ENCODE measurements at places on chromosomes 6 and 20.

DNA sequence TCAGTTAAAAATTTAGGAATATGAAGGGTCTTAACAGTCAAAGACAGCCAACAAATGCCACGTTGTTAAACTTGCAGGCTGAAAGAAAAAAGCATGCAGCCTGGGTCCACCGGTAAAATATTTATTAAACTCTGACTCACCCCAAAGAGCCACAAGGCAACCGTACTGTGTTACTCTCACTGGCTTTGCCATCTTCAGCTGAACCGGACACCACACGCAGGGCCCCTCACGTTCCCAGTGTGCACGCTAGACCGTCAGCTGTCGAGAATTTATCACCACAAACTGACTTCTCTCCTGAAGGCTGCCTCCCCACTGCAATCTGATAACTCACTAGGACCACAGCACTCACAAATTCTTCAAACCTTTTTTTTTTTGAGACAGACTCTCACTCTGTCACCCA is 30.7 kb downstream of the HUS1B start:
- no peak for DNase-seq

GRCh38 chr6:157020881-157021343 is 243.7 kb downstream of the ARID1B start:
- DNase-seq = peak; percentile 29

DNA sequence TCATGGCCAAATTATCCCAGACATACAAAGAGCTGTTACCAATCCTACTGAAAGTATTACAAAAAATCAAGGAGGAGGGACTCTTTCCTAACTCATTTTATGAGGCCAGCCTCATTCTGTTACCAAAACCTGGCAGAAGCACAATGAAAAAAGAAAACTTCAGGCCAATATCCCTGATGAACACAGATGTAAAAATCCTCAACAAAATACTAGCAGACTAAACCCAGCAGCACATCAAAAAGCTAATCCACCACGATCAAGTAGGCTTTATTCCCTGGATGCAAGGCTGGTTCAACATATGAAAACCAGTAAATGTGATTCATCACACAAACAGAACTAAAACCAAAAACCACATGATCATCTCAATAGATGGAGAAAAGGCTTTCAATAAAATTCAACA is 109.2 kb downstream of the C6orf118 start:
- no peak for DNase-seq

DNA sequence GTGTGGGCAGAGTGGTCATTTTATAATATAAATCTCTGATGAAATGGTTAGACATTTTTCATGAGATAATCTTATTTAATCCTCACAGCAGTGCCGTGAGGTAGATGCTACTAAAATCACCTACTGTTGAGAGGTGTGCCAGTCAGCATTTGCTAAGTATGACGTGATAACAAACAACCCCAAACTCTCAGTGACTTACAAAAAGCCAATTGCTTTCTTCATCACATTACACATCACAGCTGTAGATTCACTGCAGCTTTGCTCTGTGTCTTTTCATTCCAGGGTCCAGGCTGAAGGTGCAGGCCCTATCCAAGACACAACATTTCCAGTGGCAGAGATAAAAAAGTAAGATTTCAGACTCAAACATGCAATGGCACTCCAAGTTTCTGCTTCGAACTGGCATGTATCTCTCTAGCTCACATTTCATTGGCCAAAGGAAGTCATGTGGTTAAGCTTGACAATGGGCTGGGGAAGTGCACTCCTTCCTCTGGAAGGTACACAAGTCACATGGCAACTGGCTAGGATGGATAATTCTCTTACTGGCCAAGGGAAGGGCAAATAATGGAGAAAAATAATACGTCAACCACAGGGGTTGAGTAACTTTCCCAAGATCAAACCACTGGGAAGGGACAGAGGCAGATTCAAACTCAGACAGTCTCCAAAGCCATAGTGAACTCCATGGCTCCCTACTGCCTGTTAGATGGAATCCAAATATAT is 69.5 kb upstream of the EPB41L1 start:
- DNase-seq = no peak

DNA sequence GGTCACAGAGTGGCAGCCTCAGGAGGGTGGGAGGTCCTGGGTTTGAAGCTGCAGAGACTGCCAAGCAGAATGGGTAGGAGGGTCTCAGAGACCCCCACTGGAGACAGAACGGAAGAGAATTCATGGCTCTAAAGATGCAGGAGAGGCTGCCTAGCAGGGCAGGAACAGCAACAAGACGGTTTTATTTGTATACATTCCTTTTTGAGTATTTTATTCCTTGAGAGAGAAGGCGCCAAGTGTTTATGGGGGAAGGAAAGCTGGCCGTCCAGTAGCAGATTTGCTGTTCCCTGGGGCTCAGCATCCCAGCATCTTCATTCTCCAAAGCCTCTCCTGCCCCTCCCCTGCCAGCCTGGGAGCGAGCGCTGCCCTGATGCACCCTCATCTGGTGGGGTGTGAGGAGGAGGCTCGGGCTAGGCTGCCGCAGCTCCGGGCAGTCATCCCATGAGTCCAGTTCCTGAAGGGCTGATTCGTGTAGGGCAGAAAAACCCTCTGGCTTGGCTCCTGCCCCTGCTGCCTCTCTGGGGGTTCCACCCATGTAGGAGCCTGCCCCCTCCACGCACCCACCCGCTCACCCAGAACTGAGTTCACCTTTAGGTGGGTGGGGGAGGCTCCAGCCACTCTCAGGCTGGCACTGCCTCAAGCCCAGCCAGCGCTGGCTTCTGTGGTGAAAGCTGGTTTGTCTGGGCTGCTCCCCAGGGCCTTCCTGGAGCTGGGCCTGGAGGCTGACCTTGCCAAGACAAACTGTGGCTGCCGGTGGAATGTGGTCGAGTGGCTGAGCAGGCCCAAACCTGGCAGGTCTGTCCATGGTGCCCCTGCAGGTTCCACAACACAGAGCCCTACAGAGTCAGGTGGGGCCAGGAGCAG is 32.4 kb downstream of the CPXM1 start:
- DNase-seq = no peak

GRCh38 chr6:39209360-39209811 is 19.9 kb downstream of the KCNK5 start:
- DNase-seq = no peak

- DNase-seq = no peak
Measured at GRCh38 chr20:57657535-57658446, 37.6 kb upstream of the ZBP1 start.

DNA sequence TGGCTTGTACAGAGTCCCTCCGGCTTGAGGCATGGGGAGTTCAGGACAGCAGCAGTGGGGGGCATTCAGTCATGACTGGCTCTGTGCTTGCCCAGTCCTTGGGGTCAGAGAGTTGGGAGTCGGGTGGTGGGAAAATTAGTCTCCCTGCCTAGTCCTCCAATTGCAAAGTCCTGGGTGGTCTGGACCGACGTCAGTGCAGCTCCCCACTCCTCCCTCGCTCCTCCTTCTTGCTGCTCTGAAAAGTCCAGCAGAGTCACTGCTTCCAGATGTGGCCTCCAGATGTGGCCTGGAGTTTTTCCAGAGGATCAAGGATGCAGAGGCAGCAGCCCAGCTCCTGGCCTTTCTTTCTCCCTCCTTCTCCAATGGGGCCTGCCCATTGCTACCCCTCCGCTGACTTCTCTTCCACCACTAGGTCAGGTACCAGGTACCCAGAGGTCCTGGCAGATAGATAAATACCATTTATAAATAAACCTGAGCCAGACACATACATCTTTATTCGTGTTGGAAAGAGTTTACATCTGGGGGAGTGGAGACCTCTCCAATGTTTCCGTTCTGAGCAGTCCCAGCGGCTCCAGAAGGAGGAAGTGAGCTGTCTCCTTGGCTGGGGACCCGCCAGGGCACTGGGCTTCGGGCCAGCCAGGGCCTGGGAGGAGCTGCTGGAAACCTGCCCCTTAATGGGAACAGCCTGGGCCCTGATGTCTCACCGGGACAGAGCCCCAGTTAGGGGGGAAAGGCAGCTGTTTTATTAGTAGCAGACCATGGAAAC is 49.0 kb upstream of the RNF24 start:
- DNase-seq = no peak

DNA sequence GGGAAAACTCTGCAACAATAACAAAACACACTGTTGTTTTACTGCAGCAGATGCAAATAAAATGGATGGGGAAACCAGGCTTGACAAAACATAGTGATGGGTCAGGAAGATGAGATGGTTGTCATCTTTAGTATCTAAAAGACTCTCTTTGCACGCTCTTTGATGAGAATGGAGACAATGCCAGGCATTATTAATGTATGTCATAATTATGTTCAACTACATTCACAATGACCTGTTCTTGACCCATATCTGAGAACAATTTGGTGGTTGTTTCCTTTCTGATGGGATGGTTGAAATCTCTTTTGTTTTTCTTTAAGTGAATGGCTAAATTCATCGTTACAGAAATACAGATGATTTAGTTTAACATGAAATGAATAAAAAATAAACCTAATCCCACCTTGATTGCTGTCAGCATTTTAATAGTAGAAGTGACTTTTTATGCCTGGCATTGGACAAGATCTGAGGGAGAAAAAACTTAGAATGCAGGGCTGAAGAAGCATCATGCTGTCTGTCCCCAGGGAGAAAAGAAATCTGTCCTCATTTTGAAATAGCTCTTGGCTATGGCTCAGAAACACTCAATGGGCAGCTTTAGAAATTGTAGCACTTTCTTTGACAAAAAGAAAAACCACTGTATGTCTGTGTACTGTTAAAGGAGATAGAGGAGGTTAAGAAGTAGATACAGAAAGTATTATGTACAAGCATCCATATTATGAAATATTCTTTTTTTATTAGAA is 12.4 kb upstream of the GRIK2 start:
- no peak for DNase-seq

DNA sequence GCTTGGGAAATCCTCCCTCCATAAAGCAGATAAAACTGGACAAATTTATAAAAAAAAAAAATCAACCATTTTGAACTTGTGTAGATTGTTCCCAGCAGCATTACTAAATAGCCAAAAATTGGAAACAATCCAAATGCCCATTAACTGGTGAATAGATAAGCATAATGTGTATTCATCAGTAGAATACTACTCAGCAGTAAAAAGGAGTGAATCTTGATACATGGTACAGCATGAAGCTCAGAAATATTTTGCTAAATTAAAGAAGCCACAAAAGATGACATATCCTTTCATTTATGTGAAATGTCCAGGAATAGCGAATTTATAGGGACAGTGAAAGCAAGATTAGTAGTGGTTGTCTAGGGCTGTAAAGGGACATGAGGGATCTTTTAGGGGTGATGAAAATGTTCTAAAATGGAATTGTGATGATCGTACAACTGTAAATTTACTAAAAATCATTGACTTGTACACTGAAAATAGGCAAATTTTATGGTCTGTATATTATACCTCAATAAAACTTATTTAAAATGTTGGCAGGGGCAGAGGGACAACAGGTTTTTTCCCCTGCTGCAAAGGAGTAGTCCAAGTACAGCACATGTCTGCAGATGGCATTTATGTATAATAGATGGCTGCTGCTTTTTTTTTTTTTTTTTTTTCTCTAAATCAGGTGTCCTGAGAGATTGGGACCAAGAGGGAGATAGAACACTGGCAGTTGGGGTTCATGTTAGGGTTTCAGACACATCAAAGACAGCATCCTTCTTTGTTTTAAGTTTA is 59.5 kb downstream of the CBFA2T2 start:
- DNase-seq = no peak

GRCh38 chr20:9442858-9443257 is 71.5 kb upstream of the LAMP5 start:
- no peak for DNase-seq

DNA sequence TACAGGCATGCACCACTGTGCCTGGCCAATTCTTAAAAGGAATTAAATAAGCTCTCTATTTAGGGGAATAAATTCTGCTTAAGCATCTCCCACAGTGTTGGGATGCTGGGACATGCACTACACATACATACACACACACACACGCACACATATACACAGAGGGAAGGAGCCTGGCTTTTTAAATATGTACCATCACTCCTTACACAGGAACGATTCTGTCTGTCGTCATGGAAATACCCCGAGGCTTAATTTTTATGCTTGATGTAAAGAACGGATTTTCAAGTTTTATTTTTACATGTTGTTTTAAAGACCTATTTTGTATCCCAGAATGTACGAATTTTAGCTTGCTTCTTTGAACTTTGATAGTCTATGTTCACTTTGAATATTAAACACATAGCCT is 95.3 kb downstream of the CD109 start:
- no peak for DNase-seq

GRCh38 chr6:72835749-72836148 is 213.9 kb downstream of the KCNQ5 start:
- no peak for DNase-seq

- no peak for DNase-seq
Measured at GRCh38 chr6:26124781-26125685, 37.8 kb downstream of the HFE start.

- no peak for DNase-seq
Measured at GRCh38 chr6:17130786-17131185, 28.9 kb downstream of the STMND1 start.

DNA sequence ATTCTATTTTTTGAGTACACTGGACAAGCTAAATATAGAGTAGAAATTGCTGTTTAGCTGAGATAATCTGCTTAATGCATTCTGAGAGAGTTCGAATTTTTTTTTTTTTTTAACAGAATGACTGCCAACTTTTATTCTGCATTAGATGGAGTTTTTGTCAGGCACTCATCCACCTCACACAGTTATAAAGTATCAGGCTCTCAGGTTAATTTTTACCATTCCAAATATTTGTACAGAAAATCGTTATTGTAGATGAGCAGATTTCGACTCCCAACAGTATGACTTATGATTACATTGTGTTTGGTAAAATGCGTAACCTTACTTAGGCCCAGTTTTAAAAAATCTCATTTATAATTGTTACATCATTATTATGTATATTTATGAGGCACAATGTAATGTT is 1731.0 kb downstream of the GRIK2 start:
- no peak for DNase-seq

- no peak for DNase-seq
Measured at GRCh38 chr6:18119236-18119635, 3.2 kb downstream of the NHLRC1 start.

DNA sequence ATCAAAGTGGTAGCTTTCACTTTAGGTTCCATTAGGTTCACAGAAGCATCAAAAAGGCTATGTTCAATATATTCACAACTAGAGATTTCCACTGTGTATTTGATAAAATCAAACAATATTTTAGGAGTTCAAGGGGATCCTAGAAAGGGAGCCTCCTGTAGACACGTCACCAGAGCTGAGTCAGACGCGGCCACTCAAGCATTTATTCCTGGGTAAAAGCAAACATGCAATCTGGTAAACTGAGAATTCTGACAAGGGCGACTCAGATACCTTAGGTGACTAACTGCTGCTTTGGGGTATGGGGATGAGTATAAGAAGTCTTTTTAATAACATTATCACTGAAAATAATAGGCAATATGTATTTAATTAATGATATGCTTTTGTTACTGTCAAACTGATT is 118.7 kb upstream of the HMGN3 start:
- DNase-seq = no peak

DNA sequence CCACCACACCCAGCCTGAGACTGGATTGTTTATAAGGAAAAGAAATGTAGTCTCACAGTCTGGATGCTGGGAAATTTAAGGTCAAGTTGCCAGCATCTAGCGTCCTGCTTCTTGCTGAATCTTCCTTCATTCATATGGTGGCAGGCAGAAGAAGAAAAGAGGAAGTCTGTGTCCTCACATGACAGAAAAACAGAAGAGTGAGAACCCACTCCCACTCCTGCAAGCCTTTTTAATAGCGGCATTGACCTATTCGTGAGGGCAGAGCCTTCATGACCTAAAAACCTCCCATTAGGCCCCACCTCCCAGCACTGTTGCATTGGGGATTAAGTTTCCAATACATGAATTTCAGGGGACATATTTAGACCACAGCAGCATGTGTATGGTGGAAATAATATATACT is 160.8 kb upstream of the BMP2 start:
- DNase-seq = no peak
